ENCODE measurements at places on chromosomes 13 and 19. TPM values are rescaled to one million over a fixed set of nuclear protein-coding genes. Genes with fewer than 3 reads are reported as not detected.

DNA sequence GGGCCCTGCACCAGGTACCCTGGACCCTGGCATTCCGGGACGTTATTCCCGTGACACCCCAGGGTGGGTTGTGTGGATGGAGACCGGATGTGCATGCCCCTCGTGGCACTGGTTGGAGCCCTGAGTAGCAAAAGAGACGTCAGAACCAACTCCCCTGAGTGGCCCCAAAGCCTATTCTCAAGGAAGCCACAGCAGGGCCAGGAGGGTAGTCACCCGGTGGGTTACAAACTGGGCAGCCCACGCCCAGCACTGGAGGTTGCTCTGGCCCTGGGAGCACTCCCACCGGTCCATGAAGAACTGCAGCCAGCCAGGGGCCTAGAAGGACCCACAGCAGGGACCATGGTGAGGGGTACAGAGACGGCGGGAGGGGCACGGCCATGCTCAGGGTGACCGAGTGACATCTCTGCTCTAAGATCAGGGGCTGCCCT is 7.5 kb downstream of the KLF16 start:
- H3K4me3 ChIP-seq: no peak overlapping the region
- peak; percentile 44 for DNase-seq
- peaks cover 7% of the 10 kb centered on the region for H3K36me3 ChIP-seq
- H3K27me3 ChIP-seq: no peaks in the 10 kb centered on the region
- peak overlapping the region; percentile 92 for H3K27ac ChIP-seq
- peaks cover 94% of the 10 kb centered on the region for H3K4me1 ChIP-seq

GRCh38 chr19:55391702-55392615 is 6.2 kb downstream of the RPL28 start:
- no peak overlapping the region for H3K4me3 ChIP-seq
- no peak for DNase-seq
- H3K27ac ChIP-seq: no peak overlapping the region
- peaks cover 17% of the 10 kb centered on the region for H3K4me1 ChIP-seq

GRCh38 chr13:39016787-39017186 is 21.1 kb downstream of the PROSER1 start:
- no peaks in the 10 kb centered on the region for H3K4me1 ChIP-seq
- H3K27ac ChIP-seq: no peak overlapping the region
- no peaks in the 10 kb centered on the region for H3K27me3 ChIP-seq
- peaks cover 77% of the 10 kb centered on the region for H3K36me3 ChIP-seq
- H3K4me3 ChIP-seq: no peak overlapping the region

- no peak overlapping the region for H3K4me3 ChIP-seq
- H3K27ac ChIP-seq: no peak overlapping the region
- no peaks in the 10 kb centered on the region for H3K27me3 ChIP-seq
- no peak for DNase-seq
These were observed 23.0 kb downstream of the PAN3 start for GRCh38 chr13:28161370-28161769.

GRCh38 chr19:18912933-18913332 is 6.3 kb downstream of the COPE start:
- no peaks in the 10 kb centered on the region for H3K36me3 ChIP-seq
- no peak for DNase-seq
- no peak overlapping the region for H3K27ac ChIP-seq
- no peak overlapping the region for H3K4me3 ChIP-seq
- H3K27me3 ChIP-seq: no peaks in the 10 kb centered on the region

GRCh38 chr13:45691667-45692066 is 10.5 kb upstream of the CBY2 start:
- no peak for DNase-seq
- H3K27me3 ChIP-seq: no peaks in the 10 kb centered on the region
- H3K27ac ChIP-seq: no peak overlapping the region
- no peak overlapping the region for H3K4me3 ChIP-seq
- H3K4me1 ChIP-seq: no peaks in the 10 kb centered on the region

DNA sequence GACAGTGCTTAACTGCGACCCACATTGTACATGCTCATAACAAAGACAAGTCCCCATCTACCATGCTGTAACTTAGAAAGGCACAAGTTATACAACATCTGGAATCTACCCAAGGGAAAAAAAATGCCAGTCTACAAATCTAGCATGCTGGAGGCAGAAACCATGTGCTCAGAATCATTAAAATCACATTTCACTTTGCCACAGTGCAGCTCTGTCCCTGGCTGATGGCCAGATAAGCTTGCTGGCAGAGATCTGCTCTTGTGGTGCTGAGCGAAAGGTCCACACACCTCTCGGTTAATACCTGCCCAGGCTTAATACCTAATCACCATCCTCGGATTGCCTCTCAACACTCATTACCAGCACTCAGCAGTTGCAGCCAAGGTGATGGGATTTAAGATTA is 74.1 kb upstream of the UQCRFS1 start:
- H3K36me3 ChIP-seq: no peaks in the 10 kb centered on the region
- no peak overlapping the region for H3K27ac ChIP-seq
- no peak for DNase-seq
- H3K27me3 ChIP-seq: no peaks in the 10 kb centered on the region
- H3K4me3 ChIP-seq: no peak overlapping the region

GRCh38 chr19:54803410-54803809 is at the start of gene KIR2DL4:
KIR2DL4 (plus strand) TSS chr19:54803610; CDS start chr19:54803652, 42 bp downstream.
- no peak within 1 kb of the TSS for H3K4me3 ChIP-seq
- H3K27me3 ChIP-seq: peaks cover 46% of the 10 kb centered on the region
- H3K36me3 ChIP-seq: no peaks in the 10 kb centered on the region
- no peak for DNase-seq

DNA sequence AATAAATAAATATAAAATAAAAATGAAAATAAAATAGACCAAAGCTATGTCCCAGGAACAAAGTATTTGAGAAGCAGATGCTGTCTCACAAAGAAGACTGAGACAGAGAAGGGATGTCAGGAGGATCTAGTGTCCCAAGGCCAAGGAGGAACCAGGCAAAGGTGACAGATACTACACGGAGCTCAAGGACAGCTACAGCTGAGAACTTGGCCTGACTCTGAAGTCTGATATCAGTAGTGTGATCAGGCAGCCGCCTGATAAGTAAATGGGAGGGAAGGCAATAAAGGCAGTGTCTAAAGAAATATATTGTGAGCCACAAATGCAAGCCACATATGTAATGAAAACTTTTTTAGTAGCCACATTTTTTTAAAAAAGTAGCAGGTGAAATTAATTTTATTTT is 20.4 kb upstream of the NANOS3 start:
- DNase-seq: no peak
- no peak overlapping the region for H3K27ac ChIP-seq
- no peak overlapping the region for H3K4me3 ChIP-seq
- H3K4me1 ChIP-seq: peaks cover 28% of the 10 kb centered on the region

- H3K4me1 ChIP-seq: peaks cover 9% of the 10 kb centered on the region
- H3K27ac ChIP-seq: no peak overlapping the region
- no peaks in the 10 kb centered on the region for H3K27me3 ChIP-seq
- no peaks in the 10 kb centered on the region for H3K36me3 ChIP-seq
- no peak for DNase-seq
- no peak overlapping the region for H3K4me3 ChIP-seq
These were observed 63.7 kb upstream of the WDFY2 start for GRCh38 chr13:51520524-51520923.

GRCh38 chr13:34006011-34006410 is 188.1 kb downstream of the RFC3 start:
- H3K4me1 ChIP-seq: no peaks in the 10 kb centered on the region
- DNase-seq: no peak
- H3K27me3 ChIP-seq: no peaks in the 10 kb centered on the region

DNA sequence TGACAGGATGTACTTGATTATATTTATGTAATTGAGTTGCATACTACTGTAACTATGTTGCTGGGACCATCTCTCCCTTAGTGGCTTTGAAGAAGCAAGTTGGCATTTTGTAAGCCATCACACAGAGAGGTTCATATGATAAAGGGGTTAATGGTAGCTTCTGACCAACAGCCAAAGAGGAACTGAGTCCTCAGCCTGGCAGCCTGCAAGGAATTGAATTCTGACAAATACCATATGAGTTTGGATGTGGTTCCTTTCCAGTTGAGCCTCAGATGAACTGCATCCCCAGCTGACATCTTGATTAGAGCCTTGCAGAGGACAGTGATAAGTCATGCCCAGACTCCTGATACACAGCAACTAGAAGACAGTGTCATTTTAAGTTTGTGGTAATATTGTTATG is 8.6 kb upstream of the MYCBP2 start:
- no peaks in the 10 kb centered on the region for H3K36me3 ChIP-seq
- H3K27ac ChIP-seq: no peak overlapping the region
- no peaks in the 10 kb centered on the region for H3K27me3 ChIP-seq
- DNase-seq: no peak

- no peaks in the 10 kb centered on the region for H3K4me1 ChIP-seq
- no peaks in the 10 kb centered on the region for H3K36me3 ChIP-seq
- no peak overlapping the region for H3K27ac ChIP-seq
- H3K27me3 ChIP-seq: no peaks in the 10 kb centered on the region
- no peak for DNase-seq
- H3K4me3 ChIP-seq: no peak overlapping the region
These were observed 68.4 kb upstream of the C13orf46 start for GRCh38 chr13:114042066-114042815.

- no peak for DNase-seq
- no peaks in the 10 kb centered on the region for H3K4me1 ChIP-seq
- H3K27me3 ChIP-seq: no peaks in the 10 kb centered on the region
- no peak overlapping the region for H3K27ac ChIP-seq
- H3K4me3 ChIP-seq: no peak overlapping the region
- H3K36me3 ChIP-seq: no peaks in the 10 kb centered on the region
These were observed 41.7 kb upstream of the ZNF91 start for GRCh38 chr19:23436944-23437343.

- DNase-seq: peak; percentile 34
- peaks cover 20% of the 10 kb centered on the region for H3K27me3 ChIP-seq
- H3K4me1 ChIP-seq: peaks cover 38% of the 10 kb centered on the region
- H3K36me3 ChIP-seq: no peaks in the 10 kb centered on the region
- peak overlapping the region; percentile 74 for H3K27ac ChIP-seq
These were observed 616 bp downstream of the TSHZ3 start for GRCh38 chr19:31348481-31349159.

DNA sequence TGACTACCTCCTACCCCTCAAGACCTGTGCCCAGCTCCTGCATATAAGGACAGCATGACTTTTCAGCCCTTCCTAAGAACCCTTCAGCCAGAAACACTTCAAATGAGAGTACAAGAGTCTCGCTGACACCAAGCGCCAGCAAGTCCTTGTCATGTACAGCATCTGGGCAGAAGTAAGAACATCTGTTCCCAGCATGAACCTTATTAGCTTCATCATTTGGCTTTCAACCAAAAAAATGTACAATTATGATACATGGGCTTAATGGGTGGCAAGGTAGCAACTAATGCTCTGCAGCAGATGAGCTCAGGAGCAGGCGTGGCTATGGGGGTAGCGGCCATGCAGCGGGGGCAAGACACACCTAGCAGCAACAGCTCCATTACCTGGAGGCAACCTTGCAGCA is 487.6 kb downstream of the COG6 start:
- H3K4me3 ChIP-seq: no peak overlapping the region
- no peak for DNase-seq
- H3K27ac ChIP-seq: no peak overlapping the region
- no peaks in the 10 kb centered on the region for H3K36me3 ChIP-seq
- no peaks in the 10 kb centered on the region for H3K27me3 ChIP-seq

- H3K4me3 ChIP-seq: no peak overlapping the region
- no peaks in the 10 kb centered on the region for H3K27me3 ChIP-seq
- H3K27ac ChIP-seq: no peak overlapping the region
- DNase-seq: no peak
These were observed 69.7 kb upstream of the SLC15A1 start for GRCh38 chr13:98822225-98822606.

DNA sequence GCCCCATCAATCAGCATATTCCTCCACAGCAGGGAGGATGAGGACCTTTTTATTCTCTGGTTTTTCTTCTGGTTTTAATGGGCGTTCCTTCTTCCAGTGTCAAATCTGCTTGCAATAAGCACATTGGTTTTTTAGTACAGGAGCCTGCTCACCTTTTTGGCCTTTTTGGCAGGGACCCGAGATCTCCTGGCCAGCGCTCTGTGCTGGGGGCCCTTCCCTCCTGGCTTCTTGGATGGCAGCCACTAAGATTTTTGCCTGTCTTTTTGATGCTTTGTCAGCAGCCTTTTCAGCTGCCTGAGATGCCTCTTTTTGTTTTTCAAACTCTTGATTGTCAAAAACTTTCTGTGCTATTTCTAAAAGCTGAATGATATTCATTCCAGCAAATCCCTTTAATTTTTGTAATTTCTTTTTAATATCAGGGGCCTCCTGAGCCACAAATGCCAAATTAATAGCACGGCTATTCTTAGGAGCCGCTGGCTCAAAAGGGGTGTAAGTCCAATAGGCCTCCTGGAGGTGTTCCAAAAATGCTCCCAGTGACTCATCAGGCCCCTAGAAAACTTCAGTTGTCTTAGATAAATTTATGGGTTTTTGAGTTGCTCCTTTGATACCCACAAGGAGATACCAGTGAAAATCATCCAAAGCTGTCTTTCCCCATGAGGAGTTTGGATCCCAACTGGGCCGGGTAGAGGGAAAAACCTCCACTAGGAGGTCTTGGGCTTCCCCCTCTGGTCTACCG is 73.0 kb downstream of the ZNF100 start:
- H3K27ac ChIP-seq: no peak overlapping the region
- H3K4me3 ChIP-seq: no peak overlapping the region
- no peaks in the 10 kb centered on the region for H3K27me3 ChIP-seq
- H3K4me1 ChIP-seq: no peaks in the 10 kb centered on the region
- no peak for DNase-seq

GRCh38 chr19:39415111-39416046 is 2.9 kb downstream of the PLEKHG2 start:
- no peak for DNase-seq
- H3K4me1 ChIP-seq: peaks cover 59% of the 10 kb centered on the region
- H3K27ac ChIP-seq: no peak overlapping the region
- peak overlapping the region; percentile 100 for H3K4me3 ChIP-seq

GRCh38 chr13:110185696-110186095 is 121.3 kb downstream of the COL4A1 start:
- H3K4me1 ChIP-seq: peaks cover 5% of the 10 kb centered on the region
- DNase-seq: no peak
- no peaks in the 10 kb centered on the region for H3K27me3 ChIP-seq
- H3K27ac ChIP-seq: no peak overlapping the region
- no peak overlapping the region for H3K4me3 ChIP-seq

GRCh38 chr13:45132369-45133064 is 12.2 kb downstream of the GTF2F2 start:
- no peaks in the 10 kb centered on the region for H3K36me3 ChIP-seq
- H3K4me3 ChIP-seq: no peak overlapping the region
- DNase-seq: no peak
- H3K27me3 ChIP-seq: no peaks in the 10 kb centered on the region
- peak overlapping the region; percentile 48 for H3K27ac ChIP-seq

GRCh38 chr13:39306639-39307589 is 268.7 kb downstream of the NHLRC3 start:
- no peak overlapping the region for H3K4me3 ChIP-seq
- no peaks in the 10 kb centered on the region for H3K36me3 ChIP-seq
- H3K27ac ChIP-seq: no peak overlapping the region
- H3K4me1 ChIP-seq: no peaks in the 10 kb centered on the region
- no peak for DNase-seq
- no peaks in the 10 kb centered on the region for H3K27me3 ChIP-seq

GRCh38 chr13:91304741-91305140 is 42.7 kb upstream of the MIR17HG start:
- no peak for DNase-seq
- H3K36me3 ChIP-seq: no peaks in the 10 kb centered on the region
- no peaks in the 10 kb centered on the region for H3K4me1 ChIP-seq
- H3K27ac ChIP-seq: no peak overlapping the region
- H3K4me3 ChIP-seq: no peak overlapping the region

Gene ZAR1L
- not detected for polyA plus RNA-seq

Gene WASF3
- polyA plus RNA-seq: 21.3 TPM

Gene FUT3
- polyA plus RNA-seq: 0.28 TPM

Gene ALOX5AP
- 5.0 TPM for polyA plus RNA-seq

Gene RFPL4A
- polyA plus RNA-seq: 0.34 TPM

Gene ADAMTSL5
- polyA plus RNA-seq: 0.32 TPM

Gene CCDC8
- 56.7 TPM for polyA plus RNA-seq

Gene SIGLEC12
- 0.34 TPM for polyA plus RNA-seq

Gene KLK10
- polyA plus RNA-seq: 0.35 TPM

Gene TUBA3C
- polyA plus RNA-seq: not detected

Gene FCGBP
- polyA plus RNA-seq: 19.7 TPM

Measured in left lung (tissue), 14 donors.